Activated T-helper 1 cell treated with anti-CD3 and anti-CD28 coated beads, Interleukin-2, amount 50 U/mL, for 16 hours (primary cell): ENCODE measurements at places on chromosomes 5 and 9.

DNA sequence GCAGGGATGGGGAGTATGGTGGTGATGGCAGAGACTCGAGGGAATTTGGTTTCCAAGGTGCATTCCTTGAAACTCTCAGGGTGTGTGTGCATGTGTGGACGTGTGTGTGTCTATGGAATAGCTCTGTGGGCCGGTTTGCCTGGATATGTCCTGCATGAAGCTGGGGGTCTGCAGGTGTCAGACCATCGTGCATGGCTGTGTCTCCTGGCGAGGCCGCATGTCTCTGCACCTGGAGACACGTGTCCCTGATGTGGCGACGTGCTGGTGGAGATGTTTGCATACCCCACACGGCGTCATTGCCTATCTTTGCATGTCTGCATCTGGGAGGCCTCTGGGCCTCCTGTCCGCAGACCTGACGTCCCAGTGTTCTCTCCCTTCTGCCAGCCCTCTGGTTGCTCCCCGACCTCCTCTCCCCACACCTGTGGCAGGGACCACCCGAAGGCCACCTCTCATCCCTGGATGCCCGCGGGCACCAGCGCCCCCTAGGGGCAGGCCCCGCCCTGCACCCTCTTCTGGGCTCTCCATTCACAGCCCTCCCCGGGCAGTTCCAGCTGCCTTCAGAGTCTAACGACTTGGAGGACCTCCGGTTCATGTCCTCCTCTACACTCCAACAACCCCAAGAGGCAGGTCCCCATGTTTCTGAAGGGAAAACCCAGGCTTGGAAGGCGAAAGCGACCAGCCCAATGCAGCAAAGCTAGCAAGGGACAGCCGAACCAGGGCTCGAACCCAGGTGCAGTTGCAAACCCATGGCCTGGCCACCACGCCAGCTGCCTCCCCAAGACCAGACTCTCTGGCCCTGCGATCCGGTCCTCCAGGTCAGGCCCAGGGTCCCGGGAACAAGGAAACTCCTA lies 88.6 kb downstream of the LMX1B start:
- no peak for DNase-seq

GRCh38 chr5:78899922-78900362 lies 85.2 kb downstream of the ARSB start:
- no peak for DNase-seq

- no peak for DNase-seq
These were observed 2389.5 kb downstream of the MAT2B start for GRCh38 chr5:165894916-165895315.

- no peak for DNase-seq
These were observed 34.3 kb downstream of the NTRK2 start for GRCh38 chr9:84703793-84704192.

GRCh38 chr9:91428436-91428835 lies 4.8 kb upstream of the NFIL3 start:
- no peak for DNase-seq

GRCh38 chr9:75198436-75198835 lies 110.1 kb downstream of the OSTF1 start:
- DNase-seq = no peak

DNA sequence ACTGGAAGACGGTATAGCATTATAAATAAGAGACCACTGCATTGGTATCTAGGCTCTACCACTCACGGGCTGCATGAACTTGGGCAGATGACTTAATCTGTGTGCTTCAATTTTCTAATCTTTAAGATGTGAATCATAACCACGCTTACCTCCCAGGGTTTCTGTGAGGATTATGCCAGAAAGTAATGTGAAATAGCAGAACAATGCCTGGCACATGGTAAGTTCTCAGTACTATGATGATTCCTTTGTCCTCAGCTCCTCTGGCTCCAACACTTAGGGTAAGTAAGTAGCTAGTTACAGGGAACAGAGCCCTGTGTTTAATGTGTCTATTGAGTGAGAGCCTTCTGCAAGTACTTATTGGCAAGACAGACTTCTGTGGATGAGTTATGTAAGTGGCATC lies 31.1 kb downstream of the POU4F3 start:
- no peak for DNase-seq

DNA sequence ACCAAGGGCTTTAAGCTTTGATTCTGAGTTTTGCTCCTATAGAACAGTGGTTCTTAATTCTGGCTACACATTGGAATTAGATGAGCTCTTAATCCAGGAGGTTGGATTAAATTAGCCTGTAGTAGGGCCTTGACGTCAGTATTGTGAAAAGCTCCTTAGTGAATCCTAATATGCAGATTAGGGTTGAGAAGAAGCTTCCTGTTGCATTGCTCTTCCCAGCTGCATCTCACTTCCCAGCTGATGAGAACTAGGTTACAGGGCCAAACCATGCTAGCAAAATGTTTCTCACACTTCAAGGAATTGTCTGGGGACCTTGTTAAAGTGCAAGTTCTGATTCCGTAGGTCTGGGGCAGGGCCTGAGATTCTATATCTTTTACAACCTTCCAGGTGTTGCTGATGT lies 300.0 kb downstream of the ZSWIM6 start:
- no peak for DNase-seq

DNA sequence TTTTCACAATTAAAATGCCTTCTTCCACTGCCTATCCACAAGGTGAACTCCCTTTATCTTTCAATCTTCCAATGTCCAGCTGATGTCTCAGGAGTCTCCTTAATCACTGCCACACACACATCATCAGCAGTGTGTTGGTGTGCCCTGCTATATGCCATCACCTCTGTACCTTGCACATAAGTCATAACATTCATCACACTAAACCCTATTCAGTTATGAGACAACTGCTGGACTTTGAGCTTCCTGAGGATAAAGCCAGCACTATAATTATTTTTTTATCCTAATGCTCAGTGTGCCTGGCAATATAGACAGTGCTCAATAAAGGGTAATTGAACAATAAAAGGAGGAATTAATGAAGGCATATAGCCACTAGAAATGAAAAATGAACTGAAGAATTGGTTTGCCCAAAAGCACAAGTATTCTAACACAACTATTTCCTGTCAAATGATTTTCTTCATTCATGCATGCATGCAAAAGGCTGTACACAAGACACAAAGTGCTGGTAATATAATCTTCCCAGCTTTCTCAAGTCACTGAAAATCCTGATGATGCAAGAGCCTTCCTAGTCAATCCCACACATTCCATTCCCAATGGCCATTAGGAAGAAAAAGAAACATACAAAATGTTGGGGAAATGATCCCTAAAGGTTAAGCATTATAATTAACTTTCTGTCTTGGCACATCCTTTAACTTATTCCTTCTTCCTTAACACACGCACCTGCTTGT lies 32.4 kb downstream of the LPAR1 start:
- no peak for DNase-seq

DNA sequence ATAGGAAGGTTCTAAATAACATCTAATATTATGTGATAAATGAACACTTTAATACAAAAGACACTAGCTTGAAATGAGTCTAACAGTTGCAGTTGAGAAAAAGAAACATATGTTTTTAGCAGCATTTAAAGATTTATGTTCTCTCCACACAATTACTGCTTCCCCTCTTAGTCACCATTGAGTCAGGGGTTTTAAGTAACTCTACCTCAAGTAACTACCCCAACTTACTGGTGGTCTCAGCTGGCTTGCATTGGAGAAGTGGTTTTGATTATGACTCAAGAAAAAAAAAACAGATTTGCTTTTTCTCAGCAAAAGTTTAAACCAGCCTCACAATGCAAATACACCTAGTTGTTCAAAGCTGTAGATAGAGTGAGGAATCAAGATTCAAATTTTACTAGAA lies 1216.5 kb upstream of the CDH9 start:
- DNase-seq = no peak

DNA sequence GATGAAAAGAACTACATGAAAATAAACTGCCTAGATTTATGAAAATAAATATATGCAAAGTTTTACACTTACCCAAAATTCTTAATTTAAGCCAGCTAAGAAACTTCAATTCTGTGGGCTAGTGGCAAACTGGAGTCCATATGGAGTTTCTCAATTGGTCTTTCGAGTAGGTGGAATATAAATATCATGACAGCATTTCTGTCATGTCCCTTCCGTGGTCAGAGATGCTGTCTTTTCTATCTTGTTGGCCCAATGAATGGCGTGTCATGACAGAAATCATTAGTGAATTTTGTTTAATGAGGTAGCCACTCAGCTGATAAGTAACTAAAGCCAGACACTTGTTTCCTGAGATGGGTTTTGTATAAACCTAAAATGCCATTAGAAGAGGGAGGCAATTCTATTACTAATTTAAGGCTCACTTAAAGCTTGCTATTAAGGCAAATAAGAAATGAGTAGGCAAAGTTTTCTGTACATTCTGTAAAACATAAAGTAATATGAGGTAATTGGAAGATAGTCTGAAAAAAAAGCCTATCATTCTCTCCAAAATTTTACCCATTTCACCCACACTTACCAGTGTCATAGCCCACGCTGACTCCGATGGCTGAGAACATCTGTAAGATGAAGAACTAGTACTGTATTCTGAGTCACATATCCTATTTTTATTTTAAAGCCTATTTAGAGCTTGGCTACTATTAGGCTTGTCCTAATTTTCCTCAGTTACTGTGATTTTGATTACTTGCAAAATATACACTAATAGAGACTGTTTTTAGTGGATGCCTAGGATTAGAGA lies 419.3 kb upstream of the MEF2C start:
- DNase-seq = no peak
